Stimulated activated CD8-positive, alpha-beta memory T cell treated with anti-CD3 and anti-CD28 coated beads, Interleukin-7, amount 100 ng/mL, for 4 hours (primary cell): ENCODE measurements at places on chromosomes 1 and 21.
A peak's percentile ranks its signal among the peaks of the same experiment; 100 is the strongest.

DNA sequence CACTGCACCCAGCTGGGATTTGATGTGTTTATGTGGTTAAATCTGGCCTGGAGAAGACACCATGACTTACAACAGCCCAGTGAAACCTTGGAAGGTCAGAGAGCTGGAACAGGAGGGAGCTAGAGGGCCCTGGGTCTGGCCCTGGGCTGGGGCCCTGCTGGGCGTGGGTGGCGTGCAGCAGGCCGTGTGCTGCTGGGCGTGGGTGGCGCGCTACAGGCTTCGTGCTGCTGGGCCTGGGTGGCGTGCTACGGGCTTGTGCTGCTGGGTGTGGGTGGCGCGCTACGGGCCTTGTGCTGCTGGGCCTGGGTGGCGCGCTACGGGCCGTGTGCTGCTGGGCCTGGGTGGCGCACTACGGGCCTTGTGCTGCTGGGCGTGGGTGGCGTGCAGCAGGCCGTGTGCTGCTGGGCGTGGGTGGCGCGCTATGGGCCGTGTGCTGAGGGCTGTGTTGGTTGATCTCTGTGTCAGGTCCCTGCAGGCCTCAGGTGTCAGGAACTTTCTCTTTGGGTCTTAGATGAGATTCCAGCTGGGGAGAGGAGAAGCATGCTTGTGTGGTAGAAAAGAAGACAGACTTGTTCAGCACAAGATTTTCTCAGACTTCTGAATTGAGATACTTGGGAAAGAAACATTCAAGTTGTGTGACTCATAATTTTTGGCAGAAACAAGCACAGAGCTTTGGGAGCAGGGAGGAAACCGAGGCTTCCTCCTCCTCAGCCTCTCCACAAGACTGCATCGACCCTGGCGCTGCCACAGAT lies 66.0 kb downstream of the COL18A1 start:
- peak; percentile 19 for DNase-seq

DNA sequence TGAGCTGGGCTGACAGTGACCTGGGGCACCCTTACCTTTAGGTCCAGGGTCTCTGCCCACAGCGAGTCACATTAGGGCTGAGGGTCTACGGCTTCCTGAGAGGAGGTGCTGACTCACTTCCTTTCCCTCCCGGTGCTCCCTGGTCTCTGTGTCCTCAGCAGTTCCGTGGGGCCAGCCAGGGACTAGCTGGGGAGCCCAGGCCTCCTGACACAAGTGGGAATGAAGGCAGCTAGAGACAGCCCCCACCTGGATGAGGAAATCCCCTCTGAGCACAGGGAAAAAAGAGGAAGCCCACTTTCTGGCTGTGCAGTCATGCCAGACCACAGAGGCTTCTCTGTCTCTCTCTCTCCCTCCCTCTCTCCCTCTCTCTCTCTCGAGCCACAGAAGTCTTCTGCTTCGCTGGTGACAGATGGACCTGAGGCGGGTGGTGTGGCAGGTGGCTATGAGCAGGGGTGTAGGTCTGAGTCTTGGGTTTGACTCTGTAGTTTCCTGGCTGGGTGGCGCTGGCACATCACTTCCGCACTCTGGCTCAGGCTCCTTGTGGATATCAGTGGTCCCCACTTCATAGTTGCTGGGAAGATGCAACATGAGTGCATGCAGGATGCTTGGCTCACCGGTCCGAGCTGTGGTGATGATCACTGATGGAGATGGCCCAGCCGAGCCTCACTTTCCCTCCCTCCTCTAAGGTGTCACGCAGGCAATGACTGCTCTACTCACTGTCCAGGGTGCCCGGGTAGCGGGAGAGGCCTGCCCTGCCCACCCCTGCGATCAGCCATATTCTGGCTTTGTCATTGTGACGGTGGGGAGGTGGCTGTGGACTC lies 3.5 kb downstream of the SLC66A1 start:
- DNase-seq = no peak

- peak; percentile 31 for DNase-seq
These were observed 2.5 kb upstream of the ATF6 start for GRCh38 chr1:161763522-161764098.

- no peak for DNase-seq
These were observed 302.7 kb downstream of the MRPL39 start for GRCh38 chr21:25304611-25305010.

GRCh38 chr1:113784104-113784779 lies 25.0 kb upstream of the PHTF1 start:
- DNase-seq = no peak

DNA sequence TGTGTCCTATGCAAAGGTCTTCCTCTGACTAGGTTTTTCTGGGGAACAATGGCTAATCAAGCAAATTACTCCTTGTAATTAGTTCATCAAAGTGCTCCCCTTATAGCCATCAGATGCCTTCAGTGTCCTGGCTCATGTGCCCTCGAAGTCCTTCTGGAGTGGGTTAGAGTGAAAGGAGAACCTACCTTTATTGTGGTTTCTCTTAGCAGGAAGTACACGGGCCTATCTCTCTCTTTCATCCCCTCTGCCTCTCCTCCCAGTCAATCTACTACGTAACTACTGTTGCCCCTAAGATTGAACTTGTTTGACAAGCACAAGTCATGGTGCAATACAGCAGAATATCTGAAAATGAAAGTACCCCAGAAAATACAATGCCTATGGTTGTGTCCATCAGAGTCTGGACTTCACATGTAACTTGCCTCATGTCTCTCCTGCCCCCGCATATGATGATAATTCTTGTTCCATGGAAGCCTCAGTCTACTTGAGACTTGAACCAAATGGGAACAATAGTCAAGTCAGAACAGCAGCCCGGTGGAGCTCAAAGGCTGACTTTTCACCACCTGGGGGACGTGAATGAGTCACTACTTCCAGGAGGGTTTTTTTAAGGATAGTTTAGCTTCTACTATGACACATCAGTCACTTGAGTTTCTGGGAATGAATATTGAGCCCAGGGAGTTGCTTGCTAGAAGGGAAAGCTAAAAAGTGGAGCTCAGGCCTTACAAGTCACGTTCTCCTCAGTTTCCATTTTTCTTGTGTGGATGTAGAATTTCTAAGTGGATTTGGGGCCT lies 243.6 kb downstream of the TNR start:
- no peak for DNase-seq

GRCh38 chr1:84944767-84945486 lies 51.9 kb upstream of the LPAR3 start:
- peak; percentile 51 for DNase-seq

DNA sequence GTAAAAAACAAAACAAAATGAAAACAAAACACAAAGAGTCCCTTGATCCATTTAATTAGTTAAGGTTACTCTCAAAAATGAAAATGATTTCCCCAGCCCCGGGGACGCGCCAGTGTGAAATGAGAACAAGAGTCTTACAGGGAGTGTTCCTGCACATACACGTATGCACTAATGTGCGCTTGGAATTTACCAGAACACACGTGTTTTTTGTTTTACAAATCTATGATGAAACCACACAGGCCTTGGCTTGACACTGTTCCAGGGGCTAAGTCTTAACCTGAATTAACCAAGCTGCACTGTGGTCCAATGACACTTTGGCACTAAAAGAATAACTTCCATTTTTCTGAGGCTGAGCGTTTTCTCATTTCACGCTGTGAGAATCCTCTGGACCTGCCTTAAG lies 63.7 kb downstream of the SLC45A1 start:
- no peak for DNase-seq

GRCh38 chr1:181015251-181015615 lies 7.4 kb downstream of the STX6 start:
- DNase-seq = no peak
